Stomach (tissue), 19 donors: ENCODE measurements at places on chromosomes 7 and 10.

DNA sequence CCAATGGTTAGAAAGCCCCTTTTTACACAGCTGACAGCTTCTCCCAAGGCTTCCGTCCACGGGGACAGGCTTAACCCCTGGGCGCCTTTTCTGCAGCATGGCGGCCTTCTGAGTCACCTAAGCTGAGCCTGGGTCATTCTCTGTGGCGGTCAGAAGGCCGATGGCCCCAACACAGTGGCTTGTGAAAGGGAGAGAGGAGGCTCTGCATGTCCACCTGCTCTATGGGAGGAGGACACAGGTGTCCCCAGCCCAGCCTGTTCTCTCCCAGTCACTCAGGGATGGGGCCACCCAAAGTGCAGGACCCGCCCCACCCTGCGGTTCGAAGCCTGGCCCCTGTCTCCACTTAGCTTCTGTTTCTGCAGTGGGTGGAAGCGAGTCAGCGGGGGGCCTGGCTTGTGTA, 20.4 kb upstream of the TTYH3 start:
- DNase-seq, result no peak

- no peak for DNase-seq
Measured at GRCh38 chr7:71182438-71182935, 50.5 kb downstream of the GALNT17 start.

DNA sequence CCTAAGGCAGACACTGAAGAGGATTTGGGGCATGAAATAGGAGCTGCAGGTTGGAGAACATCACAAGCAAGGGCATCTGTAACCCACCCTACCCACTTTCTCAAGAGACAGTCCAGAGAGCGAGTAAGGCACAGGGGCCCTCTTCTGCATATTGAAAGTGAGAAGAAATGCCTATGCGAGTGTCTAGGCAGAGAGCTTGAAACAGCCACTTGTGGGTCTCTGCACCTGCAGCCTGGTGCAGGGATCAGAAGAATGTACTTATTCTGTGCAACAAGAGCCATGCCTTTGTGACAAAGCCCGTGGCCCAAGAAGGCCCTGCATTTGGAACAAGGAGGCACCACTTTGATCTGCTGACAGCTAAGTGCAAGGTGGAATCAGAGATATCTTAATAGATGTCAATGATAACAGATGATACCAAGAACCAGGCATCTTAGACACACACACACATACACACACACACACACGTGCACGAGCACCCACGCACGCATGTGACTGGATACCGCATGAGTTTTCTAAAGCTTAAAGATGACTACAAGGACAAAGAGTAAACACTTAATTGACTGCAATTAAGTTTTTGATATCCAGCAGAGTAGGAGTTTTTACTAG, 89.3 kb downstream of the NPSR1 start:
- DNase-seq, result no peak

DNA sequence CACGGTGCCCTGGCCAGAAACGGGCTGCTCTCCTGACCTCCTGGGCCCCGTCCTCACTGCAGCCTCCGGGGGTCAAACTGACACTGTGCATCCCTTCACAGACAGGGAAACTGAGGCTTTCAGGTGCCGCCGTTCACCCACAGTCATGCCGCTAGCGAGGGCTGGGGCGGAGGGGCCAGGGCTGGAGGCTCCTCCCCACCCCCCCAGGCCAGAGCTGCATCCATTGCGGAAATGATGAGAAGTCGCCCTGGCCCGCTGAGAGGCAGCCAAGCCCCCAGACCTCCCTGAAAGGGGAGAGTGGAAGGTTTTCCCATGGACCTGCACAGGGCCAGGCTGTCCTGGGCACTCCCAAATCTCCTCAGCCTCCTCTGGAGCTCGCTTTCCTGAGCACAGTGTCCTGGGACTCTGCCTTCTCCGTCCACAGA, 16.5 kb upstream of the INPP5A start:
- no peak for DNase-seq

GRCh38 chr10:44325596-44326307, 59.1 kb downstream of the CXCL12 start:
- peak; percentile 40 for DNase-seq

DNA sequence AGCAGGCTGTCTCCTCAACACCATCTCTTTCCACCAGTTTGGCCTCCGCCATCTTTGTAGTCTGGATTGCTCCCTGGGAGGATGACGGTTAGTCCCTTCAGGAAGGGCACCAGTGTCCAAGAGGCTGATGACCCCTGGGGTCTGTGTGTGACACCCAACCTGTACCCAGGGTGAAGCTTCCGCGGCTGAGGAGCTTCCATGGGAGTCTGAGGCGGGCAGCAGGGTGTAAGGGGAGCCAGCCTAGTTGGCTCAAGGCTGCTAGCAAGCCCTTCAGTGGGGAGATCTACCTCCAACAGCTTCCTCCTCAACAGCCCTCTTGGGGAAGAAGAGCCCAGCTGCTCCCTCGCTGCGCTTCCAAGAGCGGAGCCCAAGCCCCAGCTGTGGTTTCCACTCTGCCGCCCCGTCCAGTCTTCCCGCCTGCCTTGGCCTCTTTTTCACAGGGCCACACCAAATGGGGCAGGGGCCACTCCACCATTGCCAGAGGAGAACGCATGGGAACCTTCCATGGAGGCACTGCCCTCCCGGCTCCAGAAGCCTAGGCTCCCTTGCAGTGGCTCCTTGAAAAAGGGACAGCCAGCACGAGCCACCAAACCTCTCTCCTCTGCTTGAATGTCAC, 57.4 kb downstream of the TMEM209 start:
- DNase-seq, result no peak

- DNase-seq, result no peak
Measured at GRCh38 chr7:43590862-43591557, 8.1 kb downstream of the STK17A start.

- DNase-seq, result no peak
Measured at GRCh38 chr7:36260481-36260880, 107.4 kb downstream of the EEPD1 start.

GRCh38 chr7:21671859-21672258, 129.0 kb downstream of the DNAH11 start:
- DNase-seq, result no peak

DNA sequence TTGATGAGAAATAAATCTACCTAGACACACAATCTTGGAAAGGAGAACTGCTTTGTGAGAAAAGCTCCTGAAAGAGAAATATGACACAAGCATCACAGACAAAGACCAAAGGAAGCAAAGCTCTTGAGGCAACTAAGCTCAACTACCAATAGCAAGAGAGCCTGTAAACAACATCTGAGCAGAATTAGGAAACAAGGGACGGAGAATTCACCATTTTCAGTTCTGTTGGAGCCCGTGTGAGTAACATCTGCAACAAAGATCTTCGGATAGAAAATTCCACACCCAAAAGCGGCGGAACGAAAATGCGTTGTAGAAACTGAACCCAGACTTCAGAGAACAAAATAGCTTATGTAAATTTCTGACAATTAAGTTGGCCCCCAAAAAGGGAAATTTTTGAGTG, 909.9 kb upstream of the MBL2 start:
- no peak for DNase-seq

DNA sequence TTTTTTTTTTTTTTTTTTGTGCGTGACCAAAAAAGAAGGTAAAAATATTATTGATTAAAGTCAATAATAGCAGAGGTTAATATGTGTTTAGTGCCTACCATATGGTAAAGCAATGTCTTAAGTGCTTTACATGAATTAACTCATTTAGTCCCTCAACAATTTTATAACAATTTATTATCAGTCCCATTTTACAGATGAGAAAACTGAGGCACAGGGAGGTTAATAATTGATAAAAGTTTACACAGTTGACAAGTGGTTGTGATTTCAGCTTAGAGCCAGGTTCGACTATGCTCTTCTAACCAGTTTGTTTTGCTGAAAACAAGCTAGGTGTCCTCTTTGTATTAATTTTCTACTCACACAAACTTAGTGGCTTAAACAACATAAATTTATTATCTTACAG, 67.0 kb downstream of the EXOC4 start:
- no peak for DNase-seq

- no peak for DNase-seq
Measured at GRCh38 chr7:26477381-26477990, 185.8 kb downstream of the SNX10 start.

GRCh38 chr10:11164803-11165590, 147.3 kb downstream of the CELF2 start:
- DNase-seq, result peak; percentile 87

DNA sequence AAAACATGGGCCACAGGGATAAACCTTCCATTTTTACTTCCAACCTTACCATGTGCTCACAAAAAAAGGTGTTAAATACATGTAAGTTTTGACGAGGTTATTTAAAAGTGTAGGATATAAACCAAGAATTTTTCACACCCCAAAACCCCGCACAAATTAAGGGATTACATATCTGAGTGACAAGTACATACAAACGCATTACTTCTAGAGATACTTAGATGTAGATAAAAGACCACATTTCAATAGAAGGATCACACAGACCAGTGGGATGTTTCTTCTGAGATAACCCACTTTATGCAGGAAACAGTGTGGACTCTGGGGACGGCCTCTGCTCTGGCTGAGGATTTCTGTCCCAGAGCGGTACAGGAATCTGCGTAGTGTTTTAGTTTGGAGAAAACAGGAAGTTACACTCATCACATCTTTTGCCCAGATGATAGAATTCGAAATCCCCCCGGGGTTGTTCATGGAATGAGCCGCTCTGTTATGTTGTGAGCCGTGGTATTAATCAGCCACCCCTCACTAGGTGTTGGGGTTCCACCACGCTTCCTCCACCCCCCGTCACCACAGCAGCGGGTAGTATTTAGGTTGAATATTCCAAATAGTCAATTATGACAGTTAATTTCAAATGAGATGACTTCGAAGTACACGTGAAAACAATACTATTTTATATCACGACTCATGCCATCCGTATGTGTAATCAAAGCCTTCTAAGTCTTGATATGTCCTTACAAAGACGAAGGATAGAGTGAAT, 1.3 kb upstream of the CUL1 start:
- DNase-seq, result no peak

DNA sequence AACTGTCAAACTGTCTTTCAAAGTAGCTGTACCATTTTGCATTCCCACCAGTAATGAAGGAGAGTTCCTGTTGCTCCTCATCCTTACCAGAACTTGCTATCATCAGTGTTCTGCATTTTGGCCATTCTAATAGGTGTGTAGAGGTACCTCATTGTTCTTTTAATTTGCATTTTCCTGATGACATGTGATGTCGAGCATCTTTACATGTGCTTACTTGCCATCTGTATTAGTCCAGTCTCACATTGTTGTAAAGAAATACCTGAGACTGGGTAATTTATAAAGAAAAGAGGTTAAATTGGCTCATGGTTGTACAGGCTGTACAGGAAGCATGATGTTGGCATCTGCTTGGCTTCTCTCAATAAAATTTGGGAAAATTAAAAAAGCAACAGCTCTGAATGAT, 38.7 kb upstream of the EEPD1 start:
- no peak for DNase-seq

DNA sequence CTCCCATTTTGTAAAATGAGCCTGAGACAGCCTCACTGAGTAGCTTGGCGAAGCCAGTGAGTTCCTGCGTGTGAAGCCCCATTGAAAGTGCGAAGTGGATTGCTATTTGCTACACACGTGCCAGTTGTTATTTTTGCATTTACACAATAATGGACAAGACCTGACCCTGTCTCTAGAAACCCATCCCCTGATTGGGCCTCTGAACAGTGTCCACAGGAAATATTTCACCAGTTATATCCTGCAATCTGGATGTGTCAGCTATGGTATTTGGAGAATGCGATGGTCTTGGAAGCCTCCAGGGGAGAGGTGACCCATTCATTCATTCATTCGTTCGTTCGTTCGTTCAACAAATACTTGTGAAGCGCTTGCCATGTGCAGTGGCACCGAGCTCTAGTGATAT, 37.1 kb downstream of the COL13A1 start:
- DNase-seq, result no peak

DNA sequence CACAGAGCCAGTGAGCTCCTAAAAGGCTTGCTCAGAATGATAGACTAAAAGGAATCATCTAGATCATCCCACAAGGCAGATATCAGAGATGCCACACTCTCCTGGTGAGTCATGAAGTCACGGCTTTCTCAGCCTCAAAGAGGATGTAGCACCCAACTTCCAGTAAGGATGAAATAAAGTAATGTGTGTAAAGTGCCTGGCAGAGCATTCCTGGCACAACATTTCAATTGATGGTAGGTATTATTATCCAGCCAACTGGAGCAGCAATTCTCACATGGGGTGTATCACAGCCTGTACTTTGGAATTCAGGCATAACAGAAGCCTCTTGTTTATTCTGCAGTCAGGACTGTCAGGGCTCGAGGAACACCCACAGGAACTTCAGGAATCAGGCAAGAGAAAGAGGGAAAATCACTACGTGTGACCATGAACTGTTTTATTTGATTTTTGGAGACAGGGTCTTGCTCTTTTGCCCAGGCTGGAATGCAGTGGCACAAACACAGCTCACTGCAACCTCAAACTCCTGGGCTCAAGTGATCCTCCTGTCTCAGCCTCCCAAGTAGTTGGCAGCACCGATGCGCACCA, 5.3 kb upstream of the NAT16 start:
- no peak for DNase-seq

DNA sequence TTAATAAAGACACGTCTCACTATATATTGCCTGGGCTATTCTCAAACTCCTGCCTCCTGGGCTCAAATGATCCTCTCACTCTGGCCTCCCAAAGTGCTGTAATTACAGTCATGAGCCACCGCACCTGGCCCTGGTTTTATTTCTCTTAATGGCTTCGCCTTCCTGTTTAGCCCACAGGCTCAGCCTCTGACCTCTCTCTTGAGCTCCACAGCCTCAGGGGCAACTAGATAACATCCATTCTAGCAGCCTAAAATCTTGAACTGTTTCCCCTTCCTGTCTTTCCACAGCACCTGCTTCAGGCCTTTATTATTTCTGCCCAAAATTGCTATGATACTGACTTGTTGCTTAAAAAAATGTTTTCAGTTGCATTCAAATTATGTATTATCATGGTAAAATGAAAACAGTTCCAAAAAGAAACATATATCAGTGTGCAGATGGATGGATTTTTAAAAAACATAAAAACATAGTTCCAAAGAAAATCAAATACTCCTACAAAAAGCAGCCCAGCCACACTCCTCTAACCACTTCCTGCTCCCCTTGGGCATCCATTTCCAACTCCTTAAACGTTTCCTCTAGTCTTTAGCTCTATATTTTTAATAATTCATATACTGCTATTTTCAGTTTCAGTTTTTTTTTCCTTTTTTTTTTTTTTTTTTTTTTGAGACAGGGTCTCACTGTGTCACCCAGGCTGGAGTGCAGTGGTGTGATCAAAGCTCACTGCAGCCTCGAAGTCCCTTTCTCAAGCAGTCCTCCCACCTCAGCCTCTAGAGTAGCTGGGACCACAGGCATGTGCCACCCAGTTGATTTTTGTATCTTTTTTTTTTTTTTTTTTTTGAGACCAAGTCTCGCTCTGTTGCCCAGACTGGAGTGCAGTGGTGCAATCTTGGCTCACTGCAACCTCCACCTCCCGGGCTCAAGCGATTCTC, 5.1 kb upstream of the BAZ1B start:
- no peak for DNase-seq

- no peak for DNase-seq
Measured at GRCh38 chr7:131010029-131010716, 276.2 kb upstream of the KLF14 start.
